IMR-90 (cell line): ENCODE measurements at places on chromosomes 7 and 10. TPM values are rescaled to one million over a fixed set of nuclear protein-coding genes. Genes with fewer than 3 reads are reported as not detected.

DNA sequence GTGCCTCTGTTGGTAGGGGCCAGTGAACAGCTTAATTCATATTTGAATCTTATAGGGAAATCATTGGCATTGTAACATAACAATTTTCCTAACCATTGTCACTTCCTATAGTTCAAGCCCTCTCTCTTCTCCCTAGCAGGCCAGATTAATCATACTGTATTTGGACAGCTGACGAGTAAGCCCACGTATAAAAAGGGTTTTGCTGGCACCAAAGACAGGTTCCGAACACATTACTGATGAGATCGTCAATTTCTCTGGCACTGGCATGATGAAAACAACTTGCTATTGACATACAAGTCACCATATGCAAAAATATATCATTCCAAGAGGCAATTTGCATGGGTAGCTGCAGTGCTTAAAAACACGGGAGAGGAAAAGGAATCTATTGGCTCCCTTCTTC is 891.1 kb upstream of the AUTS2 start:
- DNase-seq: no peak
- no peaks in the 10 kb centered on the region for H3K36me3 ChIP-seq
- H3K27me3 ChIP-seq: no peaks in the 10 kb centered on the region
- no peak overlapping the region for H3K4me3 ChIP-seq
- H3K27ac ChIP-seq: peak overlapping the region; percentile 45; the same call in 1 of the 2 replicates
- peaks cover 2% of the 10 kb centered on the region; the same call in 1 of the 2 replicates for H3K4me1 ChIP-seq

DNA sequence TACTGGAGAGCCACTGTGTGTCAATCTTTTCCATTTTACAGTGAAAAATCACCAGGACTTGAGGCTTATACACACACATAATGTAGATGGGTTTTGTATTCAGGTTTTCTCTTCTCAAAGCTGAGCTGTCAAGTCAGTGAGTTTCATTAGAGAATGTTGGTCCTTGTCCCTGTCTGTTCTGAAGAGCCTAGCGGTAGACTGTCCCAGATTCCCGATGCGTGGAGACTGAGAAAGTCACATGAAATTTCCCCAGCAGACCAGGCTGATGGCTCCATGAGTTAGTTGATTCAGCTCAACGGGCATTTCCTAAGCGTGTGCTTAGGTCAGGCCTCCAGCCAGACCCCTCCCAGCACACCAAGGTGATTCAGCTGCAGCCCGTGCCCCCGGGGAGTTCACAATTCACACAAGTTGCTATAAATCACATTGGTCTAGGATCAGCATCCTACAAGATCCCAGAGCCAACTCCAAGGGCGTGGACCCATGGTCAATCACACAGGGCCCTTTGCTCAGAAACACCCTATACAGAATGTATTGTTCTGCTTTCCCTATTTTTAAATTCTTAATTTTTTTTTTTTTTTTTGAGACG is 17.2 kb downstream of the CHST15 start:
- no peak overlapping the region for H3K27ac ChIP-seq
- no peaks in the 10 kb centered on the region for H3K36me3 ChIP-seq
- no peaks in the 10 kb centered on the region for H3K27me3 ChIP-seq
- no peaks in the 10 kb centered on the region for H3K4me1 ChIP-seq

DNA sequence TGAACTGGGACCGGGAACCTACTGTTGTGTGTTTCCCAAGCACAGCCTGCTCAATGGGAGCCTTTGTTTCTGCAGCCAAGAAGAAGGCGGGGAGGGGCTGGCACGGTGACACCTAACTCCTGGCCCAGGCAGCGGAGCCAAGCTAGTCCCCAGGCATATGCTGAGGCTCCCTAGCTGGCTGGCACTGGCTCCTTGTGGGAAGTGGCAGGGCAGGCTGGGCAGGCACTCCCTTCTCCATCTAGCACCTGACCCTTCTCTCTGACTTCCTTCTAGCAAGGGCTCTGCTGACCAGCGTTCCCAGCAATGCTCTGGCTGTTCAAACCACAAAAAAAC is 325.0 kb downstream of the PLXNA4 start:
- H3K36me3 ChIP-seq: no peaks in the 10 kb centered on the region
- no peak overlapping the region for H3K27ac ChIP-seq
- no peaks in the 10 kb centered on the region for H3K4me1 ChIP-seq
- no peak overlapping the region for H3K4me3 ChIP-seq

DNA sequence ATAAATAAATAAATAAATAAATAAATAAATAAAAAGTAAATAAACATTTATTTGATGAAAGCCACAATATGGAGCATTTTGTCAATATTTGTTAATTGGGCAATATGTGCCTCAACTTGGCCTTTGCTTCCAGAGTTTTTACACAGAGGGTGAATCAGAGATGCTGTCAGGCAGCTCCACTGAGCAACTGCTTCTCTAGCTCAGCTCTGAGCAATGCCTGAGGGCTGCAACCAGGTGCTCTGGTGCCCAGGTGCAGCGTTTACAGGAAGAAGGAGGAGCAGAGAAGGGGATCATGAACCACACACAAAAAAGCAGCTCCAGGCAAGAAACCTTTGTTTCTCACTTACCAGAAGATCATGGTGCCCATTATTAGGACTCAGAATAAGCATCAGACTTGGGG is 876.2 kb upstream of the AUTS2 start:
- DNase-seq: no peak
- no peaks in the 10 kb centered on the region for H3K4me1 ChIP-seq
- H3K4me3 ChIP-seq: no peak overlapping the region
- H3K27ac ChIP-seq: no peak overlapping the region
- no peaks in the 10 kb centered on the region for H3K27me3 ChIP-seq

- DNase-seq: peak; percentile 72
- H3K4me3 ChIP-seq: no peak overlapping the region
- peaks cover 13% of the 10 kb centered on the region for H3K4me1 ChIP-seq
- H3K36me3 ChIP-seq: peaks cover 86% of the 10 kb centered on the region
- peak overlapping the region; percentile 30; the same call in 1 of the 2 replicates for H3K27ac ChIP-seq
- no peaks in the 10 kb centered on the region for H3K27me3 ChIP-seq
Observed at GRCh38 chr10:79293841-79294581, 53.3 kb upstream of the PPIF start.

DNA sequence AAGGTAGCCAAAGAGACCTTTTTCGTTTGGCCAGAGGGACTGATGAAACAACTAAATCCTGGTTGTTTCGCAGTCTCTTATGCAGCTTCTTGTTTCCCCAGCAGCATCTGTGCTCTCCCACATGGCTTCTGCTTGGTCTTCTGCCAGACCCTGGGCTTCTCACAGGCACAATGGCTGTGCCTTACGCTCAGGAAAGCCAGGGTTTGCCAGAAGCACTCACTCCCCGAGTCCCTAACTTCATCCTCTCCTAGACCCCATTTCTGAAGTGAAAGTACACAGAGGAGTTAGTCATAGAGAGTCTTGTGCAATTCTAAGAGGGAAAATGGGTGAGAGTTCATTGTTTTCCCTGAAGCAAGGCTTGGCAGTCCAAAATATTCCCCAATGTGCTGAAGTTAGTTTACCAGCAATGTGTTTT is 121.7 kb downstream of the EVX1 start:
- peak overlapping the region; percentile 21; the same call in 1 of the 2 replicates for H3K4me3 ChIP-seq
- DNase-seq: peak; percentile 69
- H3K4me1 ChIP-seq: peaks cover 9% of the 10 kb centered on the region
- peaks cover 4% of the 10 kb centered on the region for H3K27me3 ChIP-seq

- no peak overlapping the region for H3K4me3 ChIP-seq
- H3K27me3 ChIP-seq: no peaks in the 10 kb centered on the region
Observed at GRCh38 chr7:31160941-31161340, 108.8 kb downstream of the ADCYAP1R1 start.

- no peaks in the 10 kb centered on the region for H3K27me3 ChIP-seq
- DNase-seq: no peak
- no peaks in the 10 kb centered on the region for H3K4me1 ChIP-seq
- no peak overlapping the region for H3K27ac ChIP-seq
Observed at GRCh38 chr7:1494447-1494846, 9.7 kb downstream of the INTS1 start.

GRCh38 chr10:14975672-14976273 is 16.6 kb downstream of the MEIG1 start:
- no peaks in the 10 kb centered on the region for H3K4me1 ChIP-seq
- H3K4me3 ChIP-seq: no peak overlapping the region
- H3K27ac ChIP-seq: no peak overlapping the region
- no peaks in the 10 kb centered on the region for H3K36me3 ChIP-seq

DNA sequence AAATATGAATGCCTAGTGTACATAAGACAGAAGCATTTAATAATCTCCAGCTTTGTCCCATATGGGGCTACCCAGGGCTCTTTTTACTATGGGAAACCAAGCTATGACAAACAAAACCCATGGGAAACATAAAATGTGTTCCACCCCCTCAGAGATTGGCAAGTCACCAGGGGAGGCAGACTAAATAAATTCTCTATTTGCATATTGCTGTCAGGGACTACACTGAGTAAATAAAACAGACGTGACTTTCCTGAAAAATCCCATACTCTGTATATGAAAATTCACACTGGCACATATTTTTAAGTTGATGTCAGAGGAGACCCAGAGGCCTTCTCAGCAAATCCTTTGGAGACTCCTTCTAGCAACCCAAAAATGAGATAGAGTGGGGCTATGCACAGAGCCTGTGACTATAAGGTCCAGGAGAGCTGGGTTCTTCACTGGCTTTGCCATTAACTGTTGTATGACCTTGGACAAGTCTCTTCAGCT is 44.0 kb upstream of the HPSE2 start:
- peak; percentile 33 for DNase-seq
- H3K4me1 ChIP-seq: no peaks in the 10 kb centered on the region
- no peak overlapping the region for H3K27ac ChIP-seq
- H3K36me3 ChIP-seq: no peaks in the 10 kb centered on the region
- no peak overlapping the region for H3K4me3 ChIP-seq

- peaks cover 6% of the 10 kb centered on the region for H3K27me3 ChIP-seq
- DNase-seq: no peak
- H3K4me1 ChIP-seq: peaks cover 2% of the 10 kb centered on the region; the same call in 1 of the 2 replicates
- no peaks in the 10 kb centered on the region for H3K36me3 ChIP-seq
Observed at GRCh38 chr10:46285300-46285699, 1.5 kb upstream of the ANTXRL start.

DNA sequence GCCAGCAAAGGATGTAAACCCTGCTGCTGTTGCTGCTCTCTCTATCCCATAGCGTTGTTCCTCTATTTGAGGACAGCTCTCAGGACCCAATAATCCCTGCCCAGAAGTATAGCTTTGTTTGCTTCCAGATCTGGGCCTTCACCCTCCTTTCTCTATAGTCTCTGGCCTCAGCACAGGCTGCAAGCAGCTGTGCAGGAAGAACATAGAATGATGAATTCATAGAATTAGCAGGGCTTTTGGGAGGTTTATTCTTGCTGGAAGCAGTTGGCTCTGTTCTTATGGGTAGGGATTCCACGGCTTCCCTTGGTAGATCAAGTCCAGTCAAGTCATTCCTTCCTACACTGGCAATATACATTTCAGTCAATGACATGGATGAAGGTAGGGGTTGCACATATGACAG is 354.7 kb downstream of the HPSE2 start:
- H3K36me3 ChIP-seq: no peaks in the 10 kb centered on the region
- peaks cover 2% of the 10 kb centered on the region; the same call in 1 of the 2 replicates for H3K4me1 ChIP-seq
- no peak overlapping the region for H3K27ac ChIP-seq
- no peak overlapping the region for H3K4me3 ChIP-seq

- no peak overlapping the region; the same call in 1 of the 2 replicates for H3K27ac ChIP-seq
- 0 out of 2 replicates have a peak, but pooled peaks cover 2% of the 10 kb centered on the region for H3K4me1 ChIP-seq
- no peak overlapping the region for H3K4me3 ChIP-seq
Observed at GRCh38 chr10:95657250-95657649, 739 bp upstream of the ALDH18A1 start.

GRCh38 chr10:110471566-110472139 is 26.1 kb upstream of the DUSP5 start:
- no peaks in the 10 kb centered on the region for H3K27me3 ChIP-seq
- peak; percentile 89 for DNase-seq
- H3K36me3 ChIP-seq: no peaks in the 10 kb centered on the region; the same call in 1 of the 2 replicates
- H3K4me3 ChIP-seq: no peak overlapping the region
- H3K27ac ChIP-seq: no peak overlapping the region

GRCh38 chr7:86991771-86992191 is 67.7 kb downstream of the ELAPOR2 start:
- H3K4me1 ChIP-seq: no peaks in the 10 kb centered on the region
- H3K4me3 ChIP-seq: no peak overlapping the region
- no peak overlapping the region for H3K27ac ChIP-seq
- no peak for DNase-seq
- no peaks in the 10 kb centered on the region for H3K36me3 ChIP-seq

DNA sequence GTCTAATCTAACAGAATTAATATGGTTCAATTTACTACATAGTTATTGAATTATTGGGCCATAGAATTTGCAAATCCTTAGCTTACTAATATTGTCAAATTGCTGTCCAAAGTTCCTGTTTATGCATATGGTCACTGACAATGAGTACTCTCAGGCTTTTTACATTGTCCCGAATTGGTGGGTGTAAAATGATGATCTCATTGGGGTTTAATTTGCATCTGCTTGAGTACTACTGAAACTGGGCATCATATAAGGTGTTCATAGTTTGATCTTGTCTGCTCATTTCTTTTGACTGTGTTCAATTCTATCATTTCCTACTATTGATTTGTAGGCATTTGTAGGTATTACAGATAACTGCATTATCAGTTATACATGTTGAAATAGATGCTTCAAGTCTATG is 12.7 kb downstream of the ABCA13 start:
- no peaks in the 10 kb centered on the region for H3K36me3 ChIP-seq
- no peaks in the 10 kb centered on the region for H3K27me3 ChIP-seq
- H3K27ac ChIP-seq: no peak overlapping the region
- H3K4me3 ChIP-seq: no peak overlapping the region

- H3K27ac ChIP-seq: no peak overlapping the region
- no peaks in the 10 kb centered on the region for H3K36me3 ChIP-seq
- H3K4me3 ChIP-seq: no peak overlapping the region
- no peaks in the 10 kb centered on the region for H3K27me3 ChIP-seq
Observed at GRCh38 chr10:84049645-84050011, 89.7 kb upstream of the GHITM start.

Gene IKZF1
- not detected in 2 replicates for total RNA-seq

Gene GRM3
- not detected in 2 replicates for total RNA-seq

Gene TMEM176A
- not detected in 2 replicates for total RNA-seq

Gene SLC18A3
- total RNA-seq: not detected in 2 replicates

Gene HOXA11
- not detected in 2 replicates for total RNA-seq

Gene NME8
- not detected in 2 replicates for total RNA-seq

Gene ITGA8
- under 0.01 TPM in 2 replicates for total RNA-seq

Gene OR2A1
- total RNA-seq: not detected in 2 replicates

Gene PNLIP
- total RNA-seq: not detected in 2 replicates

Gene ITIH2
- total RNA-seq: not detected in 2 replicates

Gene CLDN3
- 0.18 TPM in 1 of 2 replicates, not detected in the other for total RNA-seq

Gene PCDH15
- total RNA-seq: not detected in 2 replicates

Gene SPDYE16
- total RNA-seq: not detected in 2 replicates

Gene LIPM
- total RNA-seq: not detected in 2 replicates

Gene NPY
- total RNA-seq: not detected in 2 replicates

Gene TAS2R4
- 0.18 and 0.28 TPM in 2 replicates for total RNA-seq

Gene LEP
- not detected in 2 replicates for total RNA-seq

Gene LIPK
- total RNA-seq: not detected in 2 replicates

Gene STRIP2
- total RNA-seq: 2.2 and 3.0 TPM in 2 replicates

Gene TBX20
- 0.28 and 0.36 TPM in 2 replicates for total RNA-seq

Gene ZNF277
- 21.3 and 45.0 TPM in 2 replicates for total RNA-seq
